ENCODE measurements at places on chromosomes 1 and 21.

GRCh38 chr1:59678493-59679228 is 136.1 kb upstream of the HOOK1 start:
- no peak for DNase-seq

- no peak for DNase-seq
These were observed 508.6 kb downstream of the RWDD3 start for GRCh38 chr1:95742591-95743089.

DNA sequence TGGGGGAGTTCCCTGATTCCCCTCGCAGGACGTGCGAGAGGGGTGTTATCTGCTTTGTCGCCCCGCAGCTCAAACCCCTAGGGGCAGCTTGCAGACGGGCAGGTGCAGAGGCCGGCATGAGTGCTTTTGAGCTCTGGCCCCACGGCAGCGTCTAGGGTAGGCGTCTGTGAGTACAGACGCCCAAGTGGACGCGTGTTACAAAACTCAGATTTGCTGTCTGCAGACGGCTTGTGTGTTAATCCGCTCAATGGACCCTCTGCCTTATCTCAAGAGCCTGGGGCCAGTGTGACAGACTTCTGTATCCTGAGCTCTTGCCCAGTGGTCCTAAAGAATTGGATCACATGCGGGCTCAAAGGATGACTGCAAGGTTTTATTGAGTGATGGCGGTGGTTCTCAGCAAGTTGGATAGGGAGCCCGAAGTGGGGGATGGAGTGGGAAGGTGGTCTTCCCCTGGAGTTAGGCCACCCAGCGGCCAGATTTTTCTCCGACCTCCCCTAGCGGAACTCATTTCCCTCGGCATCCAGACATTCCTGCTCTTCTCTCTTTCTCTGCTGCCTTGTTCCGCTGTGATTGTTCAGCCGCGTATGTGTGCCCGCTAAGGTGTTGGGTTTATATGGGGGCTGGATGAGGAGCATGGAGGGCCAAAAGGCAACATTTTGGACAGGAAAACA is 9.4 kb downstream of the CFHR4 start:
- DNase-seq: no peak

DNA sequence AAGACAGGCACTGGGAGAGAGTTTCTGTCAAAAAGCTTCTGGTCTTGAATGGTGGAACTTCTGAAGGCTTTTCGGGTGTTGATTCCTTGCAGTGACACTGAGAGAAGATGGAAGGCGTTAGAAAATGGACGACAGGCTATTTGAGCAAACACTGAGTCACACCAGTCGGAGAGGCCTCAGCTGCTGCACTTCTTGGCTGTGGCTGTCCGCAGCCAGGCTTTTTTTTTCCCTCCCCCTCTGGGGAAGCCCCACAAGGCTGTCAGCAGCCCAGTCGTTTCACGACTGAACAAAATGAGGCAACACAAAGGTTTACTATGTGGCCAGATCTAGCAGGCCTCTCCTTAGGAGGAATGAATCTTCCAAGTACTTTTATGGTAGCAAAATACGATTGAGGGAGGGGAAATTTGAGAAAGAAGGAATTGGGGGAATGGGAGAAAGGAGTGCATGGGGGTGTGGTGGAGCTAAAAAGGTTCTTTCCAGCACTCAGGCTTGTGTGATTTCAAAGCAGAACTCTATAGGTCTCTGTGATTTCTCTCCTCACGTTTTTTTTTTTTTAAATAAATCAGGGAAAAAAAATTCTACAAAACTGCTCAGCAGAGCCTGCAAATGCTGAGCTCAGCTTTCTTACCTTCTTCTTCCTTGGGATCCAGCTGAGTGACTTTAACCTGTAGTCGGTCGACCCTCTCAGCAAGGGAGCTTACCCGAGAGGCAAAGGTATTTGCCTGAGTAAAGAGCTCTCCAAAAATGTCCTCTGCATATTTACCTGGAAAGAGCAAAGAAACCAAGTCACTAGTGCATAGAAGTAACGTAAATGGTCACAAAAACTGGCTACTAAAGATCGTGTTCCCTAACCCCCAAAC is 26.1 kb downstream of the GPR3 start:
- no peak for DNase-seq

DNA sequence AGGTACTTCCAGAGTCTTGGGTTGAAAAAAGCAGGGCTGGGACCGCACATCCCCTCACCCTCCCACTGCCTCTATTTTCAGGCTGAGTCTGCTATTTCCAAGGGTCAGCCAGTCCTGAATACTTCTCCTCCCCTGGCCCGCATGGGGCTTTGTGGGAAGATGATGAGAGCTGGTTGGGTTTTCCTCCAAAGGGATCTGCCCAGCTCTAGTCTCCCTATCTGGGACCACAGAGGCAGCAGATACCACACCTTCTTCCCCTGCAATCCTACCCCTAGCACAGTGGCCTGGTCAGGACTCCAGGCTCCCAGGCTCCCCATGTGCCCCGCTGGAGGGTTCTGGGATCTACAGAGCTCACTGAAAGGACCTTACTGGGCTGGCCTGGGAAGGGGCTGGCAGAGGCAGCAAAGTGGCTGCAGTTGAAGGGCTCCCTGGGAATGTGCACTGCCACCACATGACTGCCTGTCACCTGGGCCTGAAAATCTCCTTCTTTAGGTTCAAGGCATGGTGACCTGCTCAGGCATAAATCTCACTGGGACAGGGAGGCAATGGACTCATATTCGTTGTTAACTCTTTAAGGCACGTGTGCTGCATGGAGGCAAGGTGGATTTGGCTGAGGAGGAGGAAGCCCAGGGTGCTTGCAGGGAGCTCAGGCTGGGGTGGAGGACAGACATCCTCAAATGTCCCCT is 13.1 kb downstream of the CACNA1S start:
- DNase-seq: no peak

GRCh38 chr1:206839006-206839560 is 26.3 kb upstream of the IL20 start:
- no peak for DNase-seq

- no peak for DNase-seq
These were observed 42.1 kb upstream of the TP53BP2 start for GRCh38 chr1:223887747-223888418.

- no peak for DNase-seq
These were observed 69.1 kb upstream of the ZP4 start for GRCh38 chr1:237959838-237960237.

DNA sequence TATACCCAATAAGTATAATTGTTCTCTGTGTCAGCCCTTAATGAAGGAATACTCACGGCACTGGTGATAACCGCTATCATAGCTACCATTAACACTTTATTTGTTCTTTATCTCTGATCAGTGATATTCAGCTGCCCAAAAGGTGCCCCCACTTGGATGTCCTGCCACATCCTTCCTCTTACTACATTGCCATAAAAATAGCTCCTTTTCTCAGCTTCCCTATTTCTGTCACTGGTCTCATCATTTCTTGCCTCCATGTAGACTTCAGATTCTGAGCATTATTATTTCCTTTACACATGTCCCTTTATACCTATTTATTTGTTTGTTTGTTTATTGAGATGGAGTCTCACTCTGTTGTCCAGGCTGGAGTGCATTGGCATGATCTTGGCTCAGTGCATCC is 2.7 kb upstream of the RAB29 start:
- no peak for DNase-seq

GRCh38 chr1:233082778-233083550 is 132.6 kb downstream of the NTPCR start:
- DNase-seq: no peak

GRCh38 chr1:200128944-200129879 is 101.7 kb downstream of the NR5A2 start:
- no peak for DNase-seq

GRCh38 chr1:22969304-22969709 is 3.4 kb downstream of the LACTBL1 start:
- DNase-seq: no peak

GRCh38 chr1:103160281-103160680 is 52.0 kb upstream of the COL11A1 start:
- no peak for DNase-seq

DNA sequence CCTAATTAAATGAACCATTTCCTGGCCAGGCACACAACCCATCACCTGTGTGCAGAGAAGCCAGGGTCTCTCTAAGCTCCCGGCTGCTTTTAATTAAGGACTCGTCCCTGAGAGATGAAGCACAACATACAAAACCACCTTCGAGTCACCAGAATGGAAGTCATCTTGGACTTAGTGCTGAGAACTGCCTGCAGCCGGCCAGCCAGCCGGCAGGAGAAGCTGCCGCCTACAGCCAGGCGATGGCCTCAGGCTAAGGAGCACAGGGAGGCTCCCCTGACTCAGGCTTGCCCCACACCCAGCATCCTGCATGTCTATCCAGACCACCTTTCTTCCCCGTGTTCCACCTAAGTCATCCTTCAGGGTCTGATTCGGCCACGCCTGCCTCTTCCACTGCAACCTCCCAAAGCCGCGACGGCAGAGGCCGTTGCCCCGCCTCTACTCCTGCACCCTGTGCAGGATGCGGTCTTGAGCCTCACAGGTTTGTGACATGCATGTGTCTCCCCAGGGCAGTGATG is 83.6 kb downstream of the SLC66A1 start:
- DNase-seq: no peak

DNA sequence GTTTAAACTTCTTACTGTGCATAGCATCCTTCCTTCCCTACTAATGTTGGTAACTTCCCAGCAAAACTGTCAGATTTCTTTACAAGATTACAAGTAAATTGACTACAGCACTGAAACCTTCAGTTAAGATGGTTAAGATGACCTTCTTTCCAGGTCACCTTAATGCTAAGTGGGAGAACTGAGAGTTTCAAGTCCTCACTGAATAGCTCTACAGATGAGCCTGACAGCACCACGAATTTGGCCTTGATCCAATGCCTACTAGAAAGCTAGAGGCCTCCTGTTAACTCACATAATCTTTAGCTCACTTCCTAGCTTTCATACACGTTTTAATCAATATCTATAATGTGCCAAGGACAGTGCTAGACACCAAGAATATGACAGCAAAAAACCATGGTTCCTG is 276.0 kb upstream of the PLD5 start:
- DNase-seq: no peak

DNA sequence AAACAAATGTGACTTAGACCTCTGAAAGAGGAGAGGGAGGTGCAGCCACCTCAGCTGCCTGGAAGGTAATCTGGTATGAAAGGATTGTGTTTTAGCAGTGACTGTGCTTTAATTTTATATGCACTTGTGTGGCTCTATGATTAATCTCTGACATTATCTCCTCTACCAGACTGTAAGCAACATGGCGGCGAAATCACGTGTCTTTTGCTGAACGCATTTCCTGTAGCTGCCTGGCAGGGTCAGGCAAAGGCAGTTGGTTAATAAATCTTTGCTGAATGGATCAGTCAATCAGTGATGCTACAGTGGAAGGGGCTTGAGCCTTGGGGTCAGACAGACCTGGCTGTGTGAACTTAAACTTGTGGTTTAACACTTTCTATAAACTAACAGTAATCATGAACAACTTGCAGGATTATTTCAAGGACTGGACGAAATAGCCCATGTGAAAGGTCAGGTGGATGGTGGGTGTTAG is 96.9 kb downstream of the ADSS2 start:
- DNase-seq: no peak

DNA sequence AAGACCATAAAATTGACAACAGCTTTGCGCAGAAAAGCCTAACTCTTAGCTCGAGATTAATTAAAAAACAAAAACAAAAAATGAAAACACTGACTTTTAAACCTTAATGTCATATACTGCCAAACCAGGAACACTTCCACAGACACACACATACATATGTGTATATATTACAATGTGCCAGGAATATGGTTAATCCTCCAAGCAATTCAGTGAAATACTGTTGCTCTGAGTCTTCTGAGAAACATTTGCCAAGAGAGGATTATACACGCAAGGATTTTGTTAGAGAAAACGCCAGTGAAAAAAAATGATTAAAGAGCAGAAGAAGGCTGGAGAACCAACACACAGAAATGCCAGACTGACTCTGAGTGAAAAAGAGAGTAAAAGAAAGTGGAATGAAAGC is 116.7 kb upstream of the CHRM3 start:
- no peak for DNase-seq

DNA sequence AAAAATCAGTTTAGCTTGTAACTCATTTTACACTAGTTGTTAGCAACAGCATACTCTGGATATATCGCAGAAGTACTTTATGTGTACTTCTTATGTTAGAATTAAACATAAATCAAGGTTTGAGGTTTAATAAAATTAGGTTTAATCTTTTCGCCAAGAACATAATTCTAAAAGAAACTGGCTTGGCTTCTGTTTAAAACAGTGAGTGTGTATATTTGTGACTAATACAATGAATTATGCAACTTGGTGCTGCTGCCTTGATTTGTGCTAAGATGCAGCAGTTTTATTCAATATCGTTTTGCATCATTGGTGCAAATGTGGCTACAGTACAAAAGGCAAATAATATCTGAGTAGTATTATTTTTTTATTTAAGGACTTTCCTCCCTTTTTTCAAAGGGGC is 44.8 kb downstream of the USP25 start:
- no peak for DNase-seq

DNA sequence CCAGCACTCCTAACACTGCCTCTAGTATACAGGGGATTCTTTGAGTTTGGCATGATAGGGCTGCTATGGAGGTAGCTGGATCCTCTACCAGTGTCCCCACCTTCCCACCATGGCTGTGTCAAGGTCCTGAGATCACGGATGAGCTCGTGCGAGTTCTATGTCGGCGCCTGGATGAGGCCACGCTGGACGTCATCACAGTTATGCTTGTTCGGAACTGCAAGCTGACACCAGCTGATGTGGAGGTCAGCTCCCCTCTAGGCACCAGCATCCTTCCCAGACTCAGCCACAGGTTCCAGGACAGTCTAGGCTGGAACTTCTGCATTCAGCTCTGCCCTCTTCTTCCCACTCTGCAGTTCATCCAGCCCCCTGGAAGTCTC is 15.2 kb downstream of the HYI start:
- DNase-seq: no peak

DNA sequence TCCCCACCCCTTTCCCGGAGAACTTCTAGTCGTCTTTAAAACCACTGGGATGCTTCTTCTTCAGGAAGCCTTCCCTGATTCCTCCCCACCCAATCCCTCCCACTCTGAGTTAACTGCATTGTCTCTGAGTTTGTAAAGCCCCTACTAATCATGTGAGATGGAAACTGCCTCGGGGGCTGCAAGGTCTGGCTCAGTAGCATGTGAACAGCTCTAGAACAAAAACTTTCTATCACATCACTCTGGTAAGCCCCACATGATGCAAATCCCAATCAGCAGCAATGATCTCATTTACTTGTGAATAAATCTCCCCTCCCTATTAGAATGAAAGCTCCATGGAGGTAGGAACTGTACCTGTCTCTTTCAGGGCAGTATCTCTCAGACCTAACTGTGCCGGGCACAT is 141.0 kb upstream of the JUN start:
- no peak for DNase-seq

- no peak for DNase-seq
These were observed 156.7 kb downstream of the SYT2 start for GRCh38 chr1:202553560-202554038.
